Activated CD4-positive, alpha-beta T cell treated with anti-CD3 and anti-CD28 coated beads for 48 hours (primary cell): ENCODE measurements at places on chromosomes 11 and 22.

DNA sequence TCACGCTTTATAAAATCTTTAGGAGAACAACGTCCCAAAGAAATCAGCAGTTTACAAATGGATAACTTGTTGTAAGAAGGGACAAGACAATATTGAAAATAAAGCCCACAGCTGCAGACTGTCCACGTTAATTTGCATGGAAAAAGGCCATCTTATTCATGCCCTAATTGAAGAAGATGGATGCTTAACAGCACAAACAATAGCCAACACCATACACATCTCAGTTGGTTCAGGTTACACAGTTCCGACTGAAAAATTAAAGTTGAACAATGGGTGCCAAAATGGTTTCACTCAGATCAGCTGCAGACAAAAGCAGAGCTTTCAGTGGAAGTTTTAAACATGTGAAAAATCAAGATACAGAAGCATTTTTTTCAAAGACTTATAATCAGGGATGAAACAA is 314.2 kb downstream of the RAB38 start:
- no peak for DNase-seq

DNA sequence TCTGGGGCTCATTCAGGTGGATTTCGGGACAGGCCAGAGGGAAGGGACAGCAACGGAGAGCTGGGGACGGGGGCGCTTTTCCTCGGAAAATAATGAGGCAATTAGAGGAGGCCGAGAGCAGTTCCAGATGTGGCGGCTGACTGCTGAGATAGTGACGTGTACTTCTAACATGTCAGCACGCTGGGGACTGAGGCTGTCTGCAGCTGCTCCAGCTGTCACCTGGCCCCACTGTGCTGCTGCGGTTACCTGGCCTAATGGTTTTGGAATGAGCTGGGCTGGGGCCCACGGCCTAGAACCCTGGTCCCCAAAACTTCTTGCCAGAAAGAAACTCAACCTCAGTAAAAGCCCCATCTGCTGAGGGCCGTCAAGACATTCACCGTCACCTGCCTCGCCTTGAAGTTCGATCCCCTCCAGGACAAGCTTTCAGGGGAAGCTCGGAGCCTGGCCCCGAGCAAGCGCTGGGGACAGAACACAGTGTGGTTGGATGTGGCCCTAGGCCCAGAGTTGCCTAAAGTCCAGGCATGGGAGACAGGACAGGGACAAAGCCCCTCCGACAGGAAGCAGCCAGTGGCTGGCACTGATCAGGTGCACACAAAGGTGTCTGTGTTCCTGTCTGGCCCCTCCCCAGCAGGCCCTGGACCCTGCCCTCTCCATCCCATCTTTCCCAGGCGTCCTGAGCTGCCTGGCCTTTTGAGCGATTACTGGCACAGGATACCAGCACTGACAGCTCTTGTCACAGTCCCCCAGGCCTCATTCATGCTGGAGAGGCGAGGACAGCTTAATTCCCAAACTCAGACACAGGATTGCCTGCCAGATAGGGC is 22.1 kb downstream of the RPUSD4 start:
- no peak for DNase-seq

- DNase-seq = peak; percentile 20
Observed at GRCh38 chr11:59802639-59803176, 7.9 kb downstream of the MRPL16 start.

DNA sequence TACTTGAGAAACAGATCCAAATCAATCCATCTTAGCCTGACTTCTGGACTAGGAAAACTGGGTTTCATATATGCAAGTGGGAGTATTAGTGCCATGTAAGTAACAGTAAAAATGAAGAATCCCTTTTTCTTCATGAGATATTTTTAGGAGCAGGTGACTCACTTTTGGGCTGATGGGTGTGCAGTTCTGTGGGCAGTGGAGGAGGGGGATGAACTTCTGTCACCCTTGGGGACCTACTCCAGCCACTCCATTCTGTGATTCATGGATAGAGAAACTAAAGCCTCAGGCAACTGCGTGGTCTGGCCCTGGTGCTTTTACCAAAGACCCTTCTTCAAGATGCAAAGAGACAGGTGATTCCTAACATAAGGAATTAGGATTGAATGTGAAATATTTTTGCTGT is 208.6 kb upstream of the NARS2 start:
- DNase-seq = no peak

DNA sequence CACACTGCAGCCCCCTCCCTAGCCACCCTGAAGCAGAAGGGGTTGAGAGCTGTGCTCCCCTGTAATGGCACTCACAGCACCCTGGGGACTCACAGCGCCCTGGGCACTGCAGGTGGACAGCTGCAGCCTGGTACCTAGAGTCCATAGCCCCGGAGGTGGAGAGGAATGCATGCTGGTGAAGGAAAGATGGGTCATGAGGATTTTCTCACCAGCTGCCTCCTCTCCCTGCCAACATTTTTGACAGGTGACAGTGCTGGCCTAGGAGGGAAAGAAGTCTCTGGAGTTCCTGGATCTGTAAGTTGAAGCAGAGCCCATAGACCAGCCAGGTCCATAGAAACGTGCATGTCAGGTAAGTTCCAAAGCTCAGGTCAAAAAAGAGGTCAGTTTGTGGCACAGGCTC is 330.5 kb downstream of the TENM4 start:
- DNase-seq = no peak

DNA sequence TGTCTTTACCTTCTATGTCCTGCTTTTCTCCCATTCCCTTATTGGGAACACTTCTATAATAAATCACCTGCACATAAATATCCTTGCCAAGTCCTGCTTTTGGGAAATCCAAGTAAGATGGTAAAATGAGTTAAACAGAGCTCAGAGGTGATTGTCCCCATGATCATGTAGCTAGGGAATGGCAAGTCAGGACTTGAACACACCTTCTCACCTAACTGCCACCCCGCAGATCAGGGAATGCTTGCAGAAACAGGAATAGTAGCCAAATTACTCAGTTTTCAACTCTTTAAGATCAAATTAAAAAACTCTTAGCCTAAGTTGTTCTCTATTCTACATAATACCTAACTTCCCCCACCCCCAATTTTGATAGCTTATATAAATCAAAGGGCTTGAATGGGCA is 16.0 kb downstream of the OOSP3 start:
- no peak for DNase-seq

- no peak for DNase-seq
Observed at GRCh38 chr11:36426226-36426848, 83.7 kb downstream of the TRAF6 start.

DNA sequence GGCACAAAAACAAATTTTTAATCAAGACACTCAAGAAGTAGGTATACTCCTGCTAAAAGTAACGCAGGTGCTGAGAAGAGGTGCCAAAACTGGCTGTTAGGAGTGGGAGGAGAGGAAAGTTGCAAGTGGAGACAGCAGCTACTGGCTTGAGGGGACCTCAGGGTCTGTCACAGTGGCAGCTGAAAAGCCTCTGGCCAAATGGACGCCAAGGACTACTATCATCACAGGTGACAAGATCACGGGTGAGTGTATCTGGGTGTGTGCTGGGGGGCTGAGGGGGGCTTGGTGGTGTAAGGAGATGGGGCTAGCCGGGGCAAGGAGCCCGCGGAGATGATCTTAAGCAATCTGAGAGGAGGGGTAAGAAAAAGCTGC is 687 bp downstream of the ZNF202 start:
- DNase-seq = no peak

DNA sequence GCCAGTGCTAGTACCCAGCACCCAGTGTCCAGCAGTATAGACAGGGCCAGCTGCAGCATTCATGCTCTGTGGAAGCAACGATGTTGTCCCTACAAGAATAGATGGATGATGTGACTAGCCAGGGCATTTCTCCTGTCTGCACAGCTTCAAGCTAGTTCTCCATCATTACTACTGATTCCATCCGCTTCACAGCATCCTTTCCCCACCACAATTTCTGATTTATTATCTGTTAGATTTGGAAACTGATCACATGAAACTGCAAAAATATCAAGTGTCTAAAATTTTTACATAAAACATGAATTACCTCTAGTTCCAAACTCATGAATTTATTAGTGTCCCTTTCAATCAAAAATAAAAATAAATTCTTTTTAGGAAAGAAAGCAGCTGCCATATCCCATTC is 138.9 kb upstream of the POU2AF2 start:
- DNase-seq = no peak

DNA sequence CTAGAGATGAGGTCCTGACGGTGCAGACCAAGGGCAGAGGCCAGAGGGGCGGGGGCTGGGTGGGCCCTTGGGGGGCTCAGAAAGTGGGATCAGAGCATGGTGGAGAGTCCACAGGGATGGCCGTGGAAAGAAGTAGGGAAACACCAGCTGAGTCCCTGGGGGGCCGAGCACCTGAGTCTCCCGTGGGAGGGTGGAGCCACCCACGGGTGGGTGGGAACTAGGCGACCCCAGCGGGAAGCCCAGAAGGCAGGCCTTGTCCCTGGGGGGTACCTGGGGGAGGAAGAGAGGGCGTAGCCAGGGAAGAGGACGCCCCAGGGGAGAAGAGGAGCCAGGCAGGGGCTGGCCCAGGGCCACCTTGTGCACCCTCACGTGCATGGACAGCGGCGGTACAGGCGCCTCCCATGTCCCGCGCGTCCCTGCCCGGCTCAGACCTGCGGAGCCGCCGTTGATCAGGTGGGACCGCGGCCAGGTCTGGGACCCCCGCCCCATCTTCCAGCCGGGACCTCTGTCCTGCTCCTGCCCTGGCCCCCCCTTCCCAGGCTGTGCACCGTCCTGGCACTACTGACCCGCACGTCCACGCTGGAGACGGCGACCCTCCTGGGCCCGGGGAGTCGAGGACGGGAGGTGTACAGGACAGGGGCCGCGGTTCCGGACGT is 10.2 kb downstream of the CRELD2 start:
- no peak for DNase-seq

DNA sequence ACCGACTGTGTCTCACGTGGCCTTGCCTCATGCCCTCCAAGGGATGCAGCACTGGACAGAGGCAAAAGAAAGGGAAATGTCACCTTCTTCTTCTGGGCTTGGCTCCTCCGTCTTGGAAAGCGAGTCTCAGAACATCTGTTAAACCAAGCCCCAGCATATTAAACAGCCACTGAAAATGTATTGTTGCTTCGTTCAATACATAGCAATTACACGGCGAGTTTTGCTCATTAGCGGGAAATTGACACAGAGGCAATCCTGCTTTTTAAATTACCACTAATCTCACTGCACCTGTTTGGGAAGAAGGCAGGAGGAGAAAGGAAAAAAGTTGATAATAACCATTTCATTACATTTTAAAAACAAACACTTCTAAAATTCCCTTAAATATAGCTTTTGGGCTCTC is 72.1 kb downstream of the SEZ6L start:
- DNase-seq = no peak

DNA sequence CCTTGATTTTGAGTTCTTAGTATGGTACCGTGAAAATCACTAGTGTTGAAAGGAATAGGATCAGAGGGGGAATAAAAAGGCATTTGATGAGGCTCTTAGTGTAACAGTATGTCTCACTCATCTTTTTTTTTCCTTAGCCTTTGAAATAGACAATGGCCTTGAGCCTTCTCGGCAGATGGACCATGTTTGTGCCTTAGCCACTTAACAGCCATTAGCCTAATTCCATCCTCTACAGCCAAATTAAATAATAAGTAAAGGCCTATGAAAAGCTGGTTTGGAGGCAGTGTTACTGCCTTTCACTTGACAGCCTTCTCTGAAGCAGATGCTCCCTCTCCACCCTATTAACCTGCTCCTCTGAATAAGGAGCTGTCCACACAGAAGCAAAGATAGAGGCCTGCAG is 580.7 kb downstream of the NTM start:
- DNase-seq = no peak

GRCh38 chr11:126603486-126603885 is 248.0 kb downstream of the ST3GAL4 start:
- no peak for DNase-seq

DNA sequence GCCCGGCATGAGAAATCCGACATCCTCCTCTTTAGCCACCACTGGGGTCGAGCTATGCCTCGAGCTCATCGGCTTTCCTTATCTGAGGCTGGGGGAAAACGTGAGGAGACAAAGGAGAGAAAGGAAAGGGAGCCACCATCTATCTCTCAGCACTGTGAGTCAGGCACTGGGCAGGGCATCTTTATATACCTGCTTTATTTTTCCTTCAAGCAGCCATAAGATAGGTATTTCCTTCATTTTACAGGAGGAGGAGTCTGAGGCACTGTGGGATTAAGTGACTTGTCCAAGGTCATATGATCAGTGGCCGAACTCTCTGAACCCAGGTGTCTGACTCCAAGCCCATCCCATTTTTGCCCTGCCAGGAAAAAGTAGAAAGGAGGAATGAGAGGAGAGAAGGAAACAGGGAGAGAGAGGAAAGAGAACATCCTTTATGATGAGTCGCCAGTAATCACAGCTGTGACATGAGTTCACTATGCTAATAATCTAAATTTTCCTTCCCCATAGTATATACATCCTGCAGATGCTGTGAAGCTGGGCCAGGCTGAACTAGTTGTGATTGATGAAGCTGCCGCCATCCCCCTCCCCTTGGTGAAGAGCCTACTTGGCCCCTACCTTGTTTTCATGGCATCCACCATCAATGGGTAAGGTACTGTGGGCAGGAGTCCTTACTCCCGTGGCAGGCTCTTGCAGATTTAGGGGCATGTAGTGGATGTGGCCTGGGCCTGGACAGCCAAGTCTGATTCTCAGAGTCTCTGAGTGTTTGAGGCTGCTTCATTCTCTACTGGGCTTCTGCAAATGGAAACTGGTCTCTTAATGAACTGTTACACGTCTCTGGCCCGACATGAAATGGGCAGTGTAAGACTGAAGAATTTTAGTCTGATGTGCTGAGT is 21.8 kb downstream of the NAT10 start:
- DNase-seq = no peak

DNA sequence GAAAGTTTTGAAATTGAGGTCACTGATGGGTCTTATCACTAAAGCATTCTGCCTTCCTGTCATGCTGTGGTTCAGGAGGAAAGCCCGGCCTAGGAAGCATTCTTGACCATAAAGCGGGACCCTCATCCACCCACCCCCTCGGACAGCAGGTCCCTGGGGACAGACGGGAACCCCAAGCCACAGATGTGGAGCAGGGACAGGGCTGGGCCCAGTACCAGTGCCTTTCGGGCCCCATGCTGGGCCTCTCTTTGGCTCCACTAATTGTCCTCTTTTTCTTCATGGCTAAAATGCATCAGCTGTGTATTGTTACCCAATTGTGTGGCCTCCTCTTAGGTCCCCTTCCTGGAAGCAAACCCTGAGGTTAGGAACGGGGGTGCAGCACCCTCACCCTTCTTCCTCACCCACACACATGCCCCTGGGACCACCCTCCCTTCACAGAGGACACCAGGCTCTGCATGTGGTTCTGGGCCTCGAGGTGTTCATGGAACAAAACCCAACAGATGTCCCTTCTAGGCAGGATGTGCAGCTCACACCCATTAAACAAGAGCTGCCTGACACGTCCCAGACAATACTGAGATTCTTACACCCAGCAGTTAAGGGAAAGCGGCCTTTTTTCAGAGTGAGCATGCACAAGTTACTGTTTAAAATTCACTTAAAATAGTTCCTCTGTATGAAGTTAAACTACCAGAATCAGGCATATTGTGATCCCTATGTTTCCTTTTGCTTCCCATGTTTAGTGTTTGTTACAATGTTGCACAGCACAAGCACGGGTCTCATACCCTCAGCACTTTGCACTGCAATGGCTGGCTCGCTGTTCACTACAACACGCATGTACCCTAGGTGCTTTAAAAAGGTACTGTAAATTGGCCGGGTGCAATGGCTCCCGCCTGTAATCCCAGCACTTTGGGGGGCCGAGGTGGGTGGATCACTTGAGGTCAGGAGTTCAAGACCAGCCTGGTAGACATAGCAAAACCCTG is 807.6 kb downstream of the BRD1 start:
- DNase-seq = no peak
